ENCODE measurements at places on chromosomes 2 and 18. TPM values are rescaled to one million over a fixed set of nuclear protein-coding genes. Genes with fewer than 3 reads are reported as not detected.
A peak's percentile ranks its signal among the peaks of the same experiment; 100 is the strongest.

DNA sequence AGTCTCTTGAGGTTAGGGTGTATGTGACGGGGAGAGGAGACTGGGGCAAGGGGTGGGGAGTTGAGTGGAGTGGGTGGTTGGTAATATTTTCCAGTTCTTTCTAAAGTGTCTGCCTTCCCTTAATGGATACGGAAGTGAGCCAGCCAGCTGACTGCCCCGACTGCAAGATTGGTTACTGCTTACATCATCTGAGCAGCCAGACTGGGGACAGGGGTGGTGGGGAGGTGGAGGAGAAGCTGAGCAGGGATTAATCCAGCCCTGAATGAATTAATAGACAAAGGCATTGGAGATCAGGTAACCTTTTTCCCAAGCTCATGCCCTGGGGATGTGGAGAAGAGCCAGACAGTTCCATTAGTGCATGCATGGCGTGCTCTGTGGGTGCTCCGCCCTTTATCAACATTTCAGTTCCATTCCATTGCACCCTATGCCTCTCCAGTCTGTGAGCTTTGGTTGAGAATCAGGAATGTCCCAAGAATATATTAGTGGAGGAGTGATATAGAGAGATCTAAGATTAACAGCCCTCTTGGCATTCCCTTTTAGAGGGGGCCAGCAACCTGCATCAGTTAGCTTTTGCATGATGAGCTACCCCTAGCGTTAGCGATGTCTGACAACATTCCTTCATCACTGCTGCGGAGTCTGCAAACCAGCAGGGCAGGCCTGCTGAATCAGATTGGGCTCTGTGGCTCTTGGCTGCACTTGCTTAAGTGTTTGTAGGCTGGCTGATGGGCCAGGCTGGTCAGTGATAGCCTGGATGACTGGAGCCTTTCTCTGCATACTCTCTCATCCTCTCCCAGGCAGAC, 67.4 kb downstream of the TNP1 start:
- DNase-seq = no peak
- no peaks in the 10 kb centered on the region for H3K36me3 ChIP-seq
- peaks cover 3% of the 10 kb centered on the region for H3K4me1 ChIP-seq
- no peak overlapping the region for H3K4me3 ChIP-seq
- no peak overlapping the region for H3K27ac ChIP-seq

DNA sequence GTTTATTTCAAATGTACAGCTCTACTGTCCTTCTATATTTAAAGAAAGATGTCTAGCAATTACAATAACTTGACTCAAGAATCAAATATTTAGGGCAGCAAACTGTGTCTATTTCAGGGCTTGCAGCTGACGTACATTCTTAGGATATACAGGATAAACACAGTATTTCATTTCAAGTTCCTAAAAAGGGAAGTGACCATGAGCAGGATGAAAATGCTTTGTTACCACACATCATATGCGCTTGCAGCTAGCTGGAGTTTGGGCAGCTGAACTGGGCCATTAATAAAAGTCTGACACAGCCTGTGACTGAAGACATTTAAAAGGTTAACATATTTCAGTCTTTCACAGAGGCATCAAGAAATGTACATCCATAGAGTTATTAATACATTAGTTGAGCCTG, 264.6 kb upstream of the TRIB2 start:
- H3K36me3 ChIP-seq = no peaks in the 10 kb centered on the region
- H3K27me3 ChIP-seq = no peaks in the 10 kb centered on the region
- H3K4me3 ChIP-seq = peak overlapping the region; percentile 22
- H3K4me1 ChIP-seq = peaks cover 25% of the 10 kb centered on the region
- peak overlapping the region; percentile 47 for H3K27ac ChIP-seq

GRCh38 chr2:190701586-190701985, 52.7 kb downstream of the NAB1 start:
- H3K36me3 ChIP-seq = no peaks in the 10 kb centered on the region
- DNase-seq = no peak
- H3K4me3 ChIP-seq = no peak overlapping the region
- H3K27me3 ChIP-seq = no peaks in the 10 kb centered on the region

GRCh38 chr2:39413063-39413737, 23.9 kb downstream of the MAP4K3 start:
- no peak overlapping the region for H3K4me3 ChIP-seq
- H3K4me1 ChIP-seq = peaks cover 83% of the 10 kb centered on the region
- no peak for DNase-seq

- no peak overlapping the region for H3K27ac ChIP-seq
- H3K4me3 ChIP-seq = no peak overlapping the region
- H3K4me1 ChIP-seq = peaks cover 12% of the 10 kb centered on the region
- no peaks in the 10 kb centered on the region for H3K27me3 ChIP-seq
- no peaks in the 10 kb centered on the region for H3K36me3 ChIP-seq
- no peak for DNase-seq
These were observed 128.7 kb upstream of the CYP26B1 start for GRCh38 chr2:72276356-72276755.

IL1B gene
- not detected for total RNA-seq
